ENCODE measurements at places on chromosomes 2 and 18.

- DNase-seq: no peak
Measured at GRCh38 chr18:27964811-27965210, 212.1 kb downstream of the CDH2 start.

GRCh38 chr2:225040856-225041206, 1.4 kb downstream of the DOCK10 start:
- DNase-seq: peak; percentile 27

GRCh38 chr2:155708071-155708470, 624.5 kb downstream of the NR4A2 start:
- no peak for DNase-seq

GRCh38 chr2:16361261-16361995, 304.2 kb downstream of the CYRIA start:
- no peak for DNase-seq

DNA sequence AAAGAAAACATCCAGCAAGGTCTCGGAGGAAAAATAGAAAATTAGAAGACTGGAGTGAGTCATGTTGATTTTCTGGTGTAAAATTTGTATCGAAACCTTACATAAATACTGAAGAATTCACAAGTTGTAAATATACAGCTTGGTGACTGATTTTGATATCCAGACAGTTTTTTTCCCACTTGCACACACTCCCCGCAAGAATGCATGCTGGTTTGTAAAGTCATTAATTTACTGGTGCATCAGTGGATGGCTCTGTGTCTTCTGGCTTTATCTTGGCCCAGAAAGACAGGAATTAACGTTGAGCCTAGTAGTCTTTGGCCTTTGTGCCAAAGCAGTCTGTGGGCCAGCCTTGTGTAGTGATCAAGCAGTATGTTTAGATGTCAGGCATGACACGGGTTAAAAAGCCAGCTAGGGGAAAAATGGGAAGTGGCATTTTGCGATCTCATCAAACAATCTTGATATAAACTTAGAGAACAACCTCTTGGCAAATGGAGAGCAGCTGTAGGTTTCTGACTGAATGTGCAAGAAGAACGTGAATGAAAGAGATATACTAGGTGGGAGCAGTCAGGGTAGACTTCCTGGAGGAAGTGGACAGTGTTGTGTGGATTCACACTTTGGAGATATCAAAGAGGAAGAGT, 22.7 kb upstream of the CASP8 start:
- no peak for DNase-seq

- DNase-seq: no peak
Measured at GRCh38 chr2:235255693-235256092, 238.2 kb upstream of the AGAP1 start.

DNA sequence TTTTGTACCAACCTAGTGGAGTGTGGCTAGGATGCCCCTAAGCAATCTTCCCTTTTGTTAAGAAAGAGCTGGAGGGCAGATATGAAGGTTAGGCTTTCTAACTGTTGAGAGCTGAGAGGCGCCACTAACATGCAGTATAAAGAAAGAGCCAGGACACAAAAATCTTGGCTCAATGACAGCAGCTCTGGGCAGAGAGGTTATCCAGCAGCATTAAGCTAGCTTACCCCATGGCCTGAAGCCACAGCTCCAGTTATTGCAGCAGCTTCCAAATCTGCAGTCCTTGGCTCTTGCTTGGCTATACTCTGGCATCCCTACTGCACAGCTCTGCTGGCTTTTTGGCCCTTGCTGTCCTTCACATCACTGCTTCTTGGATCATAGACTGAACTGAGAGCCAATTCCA, 213.4 kb downstream of the GPD2 start:
- no peak for DNase-seq

- no peak for DNase-seq
Measured at GRCh38 chr2:38966006-38966405, 76.3 kb downstream of the ARHGEF33 start.

DNA sequence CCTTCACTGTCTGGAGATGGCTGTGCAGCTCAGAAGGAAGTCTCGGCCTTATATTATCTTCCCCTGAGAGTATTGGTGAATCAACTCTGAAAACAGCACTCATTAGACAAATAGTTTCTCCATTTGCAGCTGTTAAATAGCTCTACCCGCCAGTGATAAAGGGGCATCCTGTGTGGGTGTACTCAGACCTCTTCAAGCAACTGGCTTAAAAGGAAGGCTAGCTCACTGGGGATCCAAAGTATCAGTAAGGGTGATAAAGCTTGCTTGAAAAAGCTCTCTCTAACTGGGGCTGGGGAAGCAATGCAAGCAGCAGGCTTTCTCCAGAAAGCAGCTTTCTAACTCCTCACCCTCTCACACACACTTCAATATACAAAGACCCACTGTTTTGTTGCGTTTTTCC, 64.9 kb upstream of the PSMD14 start:
- no peak for DNase-seq

- DNase-seq: no peak
Measured at GRCh38 chr2:159936471-159936870, 125.9 kb downstream of the PLA2R1 start.

- DNase-seq: no peak
Measured at GRCh38 chr2:1769703-1770422, 25.5 kb upstream of the PXDN start.

GRCh38 chr2:28956415-28956826, 24.7 kb upstream of the TOGARAM2 start:
- peak; percentile 6 for DNase-seq

- DNase-seq: no peak
Measured at GRCh38 chr2:206718296-206718695, at the start of gene DYTN. TSS of gene DYTN (minus strand) at chr2:206718396. CDS start at chr2:206718279, 117 bp downstream.

DNA sequence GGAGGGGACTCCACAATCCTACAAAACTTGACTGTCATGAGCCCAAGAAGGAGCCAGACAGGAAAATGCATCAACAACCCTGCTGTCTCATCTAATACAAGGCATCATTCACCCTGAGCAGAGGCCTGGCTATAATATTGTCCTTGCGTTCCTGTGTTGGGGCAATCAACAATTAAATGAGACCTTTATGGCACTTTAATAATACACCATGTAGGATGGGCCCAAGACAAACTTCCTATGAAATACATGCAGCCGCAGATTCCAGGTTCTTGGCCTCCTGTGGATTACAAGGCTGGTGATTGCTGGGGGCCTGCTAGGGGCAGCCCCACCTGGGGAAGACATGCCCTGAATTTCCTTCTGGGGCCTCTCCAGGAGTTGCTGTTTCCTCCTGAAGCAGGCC, 82.8 kb upstream of the PPP1CB start:
- DNase-seq: no peak

DNA sequence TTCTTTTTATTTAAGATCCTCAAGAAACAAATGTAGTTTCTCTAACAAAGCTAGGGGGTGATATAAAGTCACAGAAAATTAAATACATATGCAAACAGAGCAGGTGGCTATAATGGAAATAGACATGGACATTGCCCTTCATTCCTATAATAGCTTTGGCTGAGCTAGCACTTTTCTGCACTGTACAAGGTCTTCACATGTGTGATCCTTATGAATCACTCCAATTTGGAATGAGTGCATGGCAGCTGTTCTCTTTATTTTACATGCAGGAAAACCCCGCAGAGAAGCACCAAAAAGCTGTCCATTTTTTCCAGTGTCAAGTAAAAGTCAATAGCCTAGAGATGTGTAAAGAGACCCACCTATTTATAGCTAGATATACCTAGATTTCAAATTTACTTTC, 747.4 kb upstream of the SLC8A1 start:
- no peak for DNase-seq

- DNase-seq: no peak
Measured at GRCh38 chr2:213199871-213200270, 48.5 kb upstream of the IKZF2 start.

GRCh38 chr2:128716299-128716721, 397.6 kb upstream of the HS6ST1 start:
- DNase-seq: no peak

- DNase-seq: no peak
Measured at GRCh38 chr2:188869550-188869949, 104.6 kb upstream of the COL3A1 start.

DNA sequence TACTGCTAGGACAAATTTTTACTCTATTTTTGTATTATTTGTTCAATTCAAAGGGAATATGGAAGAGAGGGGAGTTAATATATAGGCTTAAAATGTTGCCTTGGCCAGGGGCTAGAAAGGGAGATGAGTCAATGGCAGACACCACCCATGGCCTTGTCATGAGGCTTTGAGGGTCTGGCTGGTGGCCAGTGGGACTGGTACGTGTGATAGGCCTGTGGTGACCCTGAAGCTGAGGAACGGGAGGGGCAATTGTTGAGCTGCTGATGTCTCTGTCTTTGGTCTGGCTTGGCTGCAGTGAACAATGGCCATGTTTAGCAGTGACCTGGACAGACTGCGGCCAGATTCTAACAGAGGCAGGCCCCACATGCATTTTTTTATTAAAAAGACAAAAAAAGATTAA, 18.5 kb downstream of the GKN1 start:
- no peak for DNase-seq

DNA sequence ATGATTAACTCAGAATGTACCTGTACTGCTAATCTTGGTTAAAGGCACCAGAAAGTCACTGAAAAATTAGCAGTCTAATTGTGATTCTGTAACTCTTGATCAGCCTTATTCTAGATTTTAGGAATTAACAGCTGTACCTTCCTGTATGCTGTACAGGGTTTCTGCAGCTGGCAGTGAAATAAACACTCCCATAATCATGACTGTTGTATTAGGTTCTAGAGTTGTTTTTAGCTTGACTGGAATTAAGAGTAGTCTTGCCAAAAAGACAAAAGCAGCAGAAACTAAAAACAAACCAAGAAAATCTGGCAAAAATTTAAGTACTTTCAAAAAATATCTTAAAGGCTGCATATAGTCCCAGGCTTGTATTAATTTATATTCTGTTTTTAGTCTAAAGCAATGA, 103.5 kb downstream of the SOS1 start:
- no peak for DNase-seq
